ENCODE measurements at places on chromosomes 13 and 19. TPM values are rescaled to one million over a fixed set of nuclear protein-coding genes. Genes with fewer than 3 reads are reported as not detected.
A peak's percentile ranks its signal among the peaks of the same experiment; 100 is the strongest.

DNA sequence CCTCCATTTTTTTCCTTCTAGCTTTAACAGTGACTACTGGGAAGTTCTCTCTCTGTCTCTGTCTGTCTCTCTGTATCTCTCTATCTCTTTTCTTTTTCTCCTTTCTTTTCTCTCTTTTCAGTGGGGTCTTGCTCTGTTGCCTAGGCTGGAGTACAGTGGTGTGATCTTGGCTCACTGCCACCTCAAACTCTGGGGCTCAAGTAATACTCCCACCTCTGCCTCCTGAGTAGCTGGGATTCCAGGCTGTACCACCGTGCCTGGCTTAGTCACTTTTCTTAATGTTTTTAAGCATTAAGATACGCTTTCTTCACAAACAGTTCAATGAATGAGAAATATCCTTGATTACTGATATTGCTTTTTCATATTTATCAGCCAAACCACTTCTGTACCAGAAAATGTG, 13.1 kb downstream of the PCCA start:
- H3K27ac ChIP-seq, result no peak overlapping the region
- H3K4me3 ChIP-seq, result no peak overlapping the region
- peaks cover 3% of the 10 kb centered on the region for H3K4me1 ChIP-seq
- no peaks in the 10 kb centered on the region for H3K36me3 ChIP-seq
- DNase-seq, result no peak

- H3K4me3 ChIP-seq, result peak overlapping the region; percentile 67
- H3K4me1 ChIP-seq, result peaks cover 7% of the 10 kb centered on the region
- DNase-seq, result peak; percentile 81
- H3K27me3 ChIP-seq, result no peaks in the 10 kb centered on the region
- H3K36me3 ChIP-seq, result no peaks in the 10 kb centered on the region
Measured at GRCh38 chr19:58154287-58154678, 3.7 kb upstream of the ZNF329 start.

- H3K4me1 ChIP-seq, result no peaks in the 10 kb centered on the region
- H3K36me3 ChIP-seq, result no peaks in the 10 kb centered on the region
- H3K27me3 ChIP-seq, result no peaks in the 10 kb centered on the region
- no peak overlapping the region for H3K27ac ChIP-seq
- H3K4me3 ChIP-seq, result no peak overlapping the region
Measured at GRCh38 chr19:18114483-18114882, 16.9 kb downstream of the MAST3 start.

GRCh38 chr13:41054212-41054877, 7.0 kb upstream of the WBP4 start:
- no peaks in the 10 kb centered on the region for H3K36me3 ChIP-seq
- H3K4me1 ChIP-seq, result peaks cover 6% of the 10 kb centered on the region
- no peak overlapping the region for H3K27ac ChIP-seq
- no peaks in the 10 kb centered on the region for H3K27me3 ChIP-seq
- no peak overlapping the region for H3K4me3 ChIP-seq

GRCh38 chr19:23365222-23365621, 30.0 kb downstream of the ZNF91 start:
- peaks cover 1% of the 10 kb centered on the region for H3K36me3 ChIP-seq
- H3K4me3 ChIP-seq, result no peak overlapping the region
- H3K27me3 ChIP-seq, result no peaks in the 10 kb centered on the region
- no peaks in the 10 kb centered on the region for H3K4me1 ChIP-seq
- H3K27ac ChIP-seq, result no peak overlapping the region

DNA sequence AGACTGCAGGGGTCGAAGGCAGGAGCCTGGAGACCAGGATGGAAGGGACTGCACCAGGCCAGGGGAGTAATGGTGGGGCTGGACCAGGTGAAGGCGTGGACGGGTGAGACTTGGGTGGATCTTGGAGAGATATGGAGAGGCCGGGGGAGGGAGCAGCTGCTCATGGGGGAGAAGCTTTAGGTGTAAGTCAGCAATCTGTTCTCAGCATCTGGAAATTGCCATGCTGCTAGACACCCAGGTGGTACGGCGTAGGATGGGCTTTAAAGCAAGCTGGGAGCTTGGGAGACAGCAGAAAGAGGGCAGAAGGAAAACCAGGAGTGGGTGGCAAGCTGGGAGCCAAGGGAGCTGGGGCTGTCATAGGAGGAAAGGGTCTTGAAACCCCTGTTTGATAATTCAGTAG, 3.0 kb downstream of the CERS4 start:
- DNase-seq, result no peak
- no peak overlapping the region for H3K27ac ChIP-seq
- H3K4me3 ChIP-seq, result no peak overlapping the region
- H3K36me3 ChIP-seq, result no peaks in the 10 kb centered on the region
- H3K27me3 ChIP-seq, result no peaks in the 10 kb centered on the region
- H3K4me1 ChIP-seq, result no peaks in the 10 kb centered on the region

GRCh38 chr19:31699421-31699820, 350.2 kb upstream of the TSHZ3 start:
- H3K36me3 ChIP-seq, result no peaks in the 10 kb centered on the region
- H3K4me1 ChIP-seq, result no peaks in the 10 kb centered on the region
- H3K4me3 ChIP-seq, result no peak overlapping the region

- no peaks in the 10 kb centered on the region for H3K36me3 ChIP-seq
- peak overlapping the region; percentile 88 for H3K27ac ChIP-seq
- DNase-seq, result no peak
- no peaks in the 10 kb centered on the region for H3K4me1 ChIP-seq
- peak overlapping the region; percentile 43 for H3K4me3 ChIP-seq
Measured at GRCh38 chr19:14383661-14384555, 2.7 kb downstream of the ADGRE5 start.

DNA sequence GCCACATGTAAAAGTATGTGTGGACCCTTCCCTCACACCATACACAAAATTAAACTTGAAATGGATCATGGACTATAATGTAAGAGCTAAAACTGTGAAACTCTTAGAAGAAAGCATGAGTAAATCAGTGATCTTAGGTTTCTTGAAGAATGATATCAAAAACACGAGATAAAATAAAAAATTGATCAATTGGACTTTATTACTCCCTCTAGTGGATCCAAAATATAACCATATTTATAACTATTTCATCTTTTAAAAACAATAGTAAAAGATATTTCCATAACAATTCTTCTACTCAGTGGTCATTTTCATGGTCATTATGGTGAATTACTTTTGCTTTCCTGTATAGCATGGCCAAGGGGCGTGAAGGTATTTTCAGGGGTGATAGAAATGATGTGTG, 174.6 kb upstream of the LSM14A start:
- no peaks in the 10 kb centered on the region for H3K36me3 ChIP-seq
- no peak for DNase-seq
- H3K27me3 ChIP-seq, result no peaks in the 10 kb centered on the region
- H3K4me1 ChIP-seq, result no peaks in the 10 kb centered on the region

DNA sequence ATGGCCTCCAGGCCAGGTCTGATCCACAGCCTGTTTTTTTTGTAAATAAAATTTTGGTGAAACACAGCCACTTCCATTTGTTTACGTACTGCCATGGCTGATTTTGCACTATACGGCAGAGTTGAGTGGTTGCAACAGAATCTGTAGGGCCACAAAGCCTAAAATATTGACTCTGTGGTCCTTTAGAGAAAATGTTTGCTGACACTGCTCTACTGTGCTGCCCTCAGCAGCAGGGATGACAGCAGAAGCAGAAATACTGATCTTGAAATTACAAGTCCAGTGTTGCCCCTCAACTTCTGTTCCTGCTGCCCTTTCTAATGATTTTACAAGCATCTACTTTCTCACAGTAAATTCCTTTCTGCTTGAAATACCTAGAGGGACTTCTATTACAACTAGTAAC, 245.2 kb downstream of the RGCC start:
- H3K4me3 ChIP-seq, result no peak overlapping the region
- no peaks in the 10 kb centered on the region for H3K27me3 ChIP-seq
- H3K36me3 ChIP-seq, result no peaks in the 10 kb centered on the region
- peak overlapping the region; percentile 43 for H3K27ac ChIP-seq

DNA sequence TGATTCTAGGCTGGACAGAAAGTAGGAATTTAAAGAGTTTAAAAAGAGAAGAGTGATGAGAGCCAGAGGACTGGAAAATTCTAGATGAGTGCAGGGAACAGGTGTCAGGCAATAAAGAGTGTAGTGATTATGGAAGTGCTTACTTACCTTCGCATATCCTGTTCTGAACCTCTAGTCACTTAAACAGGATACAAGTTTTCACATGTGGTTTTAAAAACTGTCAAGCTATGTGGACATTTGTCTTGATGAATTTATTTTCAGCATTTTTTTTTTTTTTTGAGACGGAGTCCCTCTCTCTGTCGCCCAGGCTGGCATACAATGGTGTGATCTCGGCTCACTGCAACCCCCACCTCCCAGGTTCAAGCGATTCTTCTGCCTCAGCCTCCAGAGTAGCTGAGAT, 34.3 kb upstream of the IL17D start:
- no peaks in the 10 kb centered on the region for H3K27me3 ChIP-seq
- H3K4me3 ChIP-seq, result no peak overlapping the region
- H3K4me1 ChIP-seq, result no peaks in the 10 kb centered on the region
- DNase-seq, result no peak

DNA sequence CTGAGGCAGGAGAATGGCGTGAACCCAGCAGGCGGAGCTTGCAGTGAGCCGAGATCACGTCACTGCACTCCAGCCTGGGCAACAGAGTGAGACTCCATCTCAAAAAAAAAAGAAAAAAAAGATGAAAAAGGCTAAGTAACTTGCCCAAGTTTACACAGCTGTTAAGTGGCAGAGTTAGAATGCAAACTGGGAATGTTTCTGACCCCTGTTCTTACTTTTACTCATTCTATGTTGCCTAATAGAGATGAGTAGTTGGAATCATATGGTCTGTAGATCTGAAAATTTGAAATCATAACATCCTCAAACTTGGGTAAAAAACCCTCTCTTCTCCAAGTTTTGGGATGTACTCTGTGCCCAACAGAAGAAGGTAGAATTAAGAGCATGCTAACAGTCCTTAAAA, 235.8 kb upstream of the RFC3 start:
- H3K36me3 ChIP-seq, result no peaks in the 10 kb centered on the region
- H3K27ac ChIP-seq, result no peak overlapping the region
- no peak overlapping the region for H3K4me3 ChIP-seq

DNA sequence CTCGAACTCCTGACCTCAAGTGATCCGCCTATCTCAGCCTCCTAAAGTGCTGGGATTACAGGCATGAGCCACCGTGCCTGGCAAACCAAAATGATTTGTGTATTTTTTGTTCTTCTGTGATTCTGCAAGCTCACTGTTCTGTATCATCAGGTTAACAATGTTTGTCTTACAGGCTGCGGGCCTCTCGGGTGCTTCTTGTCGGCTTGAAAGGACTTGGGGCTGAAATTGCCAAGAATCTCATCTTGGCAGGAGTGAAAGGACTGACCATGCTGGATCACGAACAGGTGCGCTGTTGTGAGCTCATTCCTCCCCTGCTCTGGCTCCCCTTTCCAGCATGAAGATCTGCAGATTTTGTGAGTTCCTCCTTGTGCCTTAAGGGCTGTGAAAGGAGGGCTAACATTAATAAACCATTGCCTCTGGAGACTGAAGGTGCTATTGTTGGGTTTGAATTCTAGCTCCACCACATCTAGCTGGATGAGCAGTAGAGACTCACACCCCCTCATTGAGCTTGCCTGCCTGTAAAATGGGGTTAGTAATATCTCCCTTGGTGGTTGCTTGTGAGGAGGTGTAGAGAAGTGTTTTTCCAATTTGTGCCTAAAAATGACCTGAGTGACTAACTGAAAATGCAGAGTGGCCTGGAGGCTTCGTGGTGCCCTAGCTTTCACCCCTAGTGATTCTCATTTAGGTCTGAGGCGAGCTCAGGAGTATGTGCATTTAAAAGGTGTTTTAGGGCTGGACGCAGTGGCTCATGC, 12.9 kb downstream of the SAE1 start:
- no peak overlapping the region for H3K27ac ChIP-seq
- H3K27me3 ChIP-seq, result no peaks in the 10 kb centered on the region
- H3K4me1 ChIP-seq, result no peaks in the 10 kb centered on the region
- DNase-seq, result no peak

DNA sequence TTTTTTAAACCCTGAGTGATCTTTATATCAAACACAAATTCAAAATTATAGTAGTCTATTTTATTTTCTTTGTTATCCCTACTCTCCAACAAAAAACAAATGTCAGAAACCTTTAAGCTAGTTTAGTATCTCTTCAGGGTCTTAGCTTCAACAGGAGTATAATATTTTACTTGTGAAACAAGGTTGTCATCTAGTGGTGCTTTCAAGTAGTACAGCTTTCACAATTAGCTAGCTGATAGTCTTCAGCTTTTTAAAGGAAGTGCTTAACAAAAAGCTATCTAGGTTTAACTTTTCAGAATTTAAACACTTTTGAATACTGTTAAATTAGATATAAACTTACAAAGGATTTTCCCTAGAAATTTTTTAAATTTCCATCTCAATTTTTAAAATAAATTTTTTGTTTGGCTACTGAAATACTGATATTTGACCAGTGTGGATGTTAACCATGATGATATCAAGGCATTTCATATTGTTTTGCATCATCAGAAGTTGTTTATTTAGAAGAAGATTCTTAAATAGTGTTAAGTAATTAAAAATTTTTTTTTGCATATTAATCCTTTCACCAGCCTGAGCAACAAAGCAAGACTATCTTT, 34.2 kb downstream of the TDRD3 start:
- H3K27me3 ChIP-seq, result no peaks in the 10 kb centered on the region
- no peak overlapping the region for H3K27ac ChIP-seq
- no peak overlapping the region for H3K4me3 ChIP-seq
- no peaks in the 10 kb centered on the region for H3K36me3 ChIP-seq
- no peak for DNase-seq
- no peaks in the 10 kb centered on the region for H3K4me1 ChIP-seq

GRCh38 chr13:112464720-112465119, 88.6 kb downstream of the SPACA7 start:
- no peak overlapping the region for H3K27ac ChIP-seq
- H3K4me3 ChIP-seq, result no peak overlapping the region

GRCh38 chr19:39144290-39145071, 18.9 kb downstream of the PAK4 start:
- H3K4me1 ChIP-seq, result no peaks in the 10 kb centered on the region
- no peak overlapping the region for H3K4me3 ChIP-seq
- no peaks in the 10 kb centered on the region for H3K36me3 ChIP-seq
- DNase-seq, result no peak

GRCh38 chr13:66482836-66483235, 747.3 kb downstream of the PCDH9 start:
- H3K27me3 ChIP-seq, result no peaks in the 10 kb centered on the region
- no peak for DNase-seq
- no peak overlapping the region for H3K4me3 ChIP-seq

MTMR6 gene
- 12.6 TPM for polyA plus RNA-seq

OR4F17 gene
- not detected for polyA plus RNA-seq

CGB5 gene
- polyA plus RNA-seq, result not detected

LGALS14 gene
- polyA plus RNA-seq, result not detected

CGB1 gene
- not detected for polyA plus RNA-seq

ADAMTSL5 gene
- 6.1 TPM for polyA plus RNA-seq
